ENCODE measurements at places on chromosomes 5 and 9.
A peak's percentile ranks its signal among the peaks of the same experiment; 100 is the strongest.

GRCh38 chr5:149320791-149321330 is 24.4 kb upstream of the GRPEL2 start:
- peak; percentile 87 for DNase-seq

- DNase-seq = no peak
Measured at GRCh38 chr9:15211160-15211814, 95.7 kb downstream of the TTC39B start.

DNA sequence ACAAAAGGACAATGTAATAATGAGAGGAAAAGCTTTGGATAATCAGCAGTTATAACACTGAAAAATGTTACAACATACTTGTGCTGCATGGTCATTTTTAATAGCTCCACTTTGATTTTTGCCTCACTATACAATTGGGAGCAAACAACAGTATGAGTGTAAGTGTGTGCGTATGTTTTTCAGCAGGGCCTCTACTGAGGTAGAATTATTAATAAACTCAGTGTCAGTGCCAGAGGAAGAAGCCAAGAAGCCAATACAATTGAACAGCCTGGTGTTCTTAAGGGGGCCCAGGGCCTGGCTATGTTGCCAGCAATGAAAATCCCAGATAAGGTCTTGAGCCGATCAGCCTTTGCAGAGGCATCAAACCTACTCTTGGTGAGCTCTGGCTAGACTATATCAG is 16.1 kb upstream of the RLN1 start:
- DNase-seq = no peak

DNA sequence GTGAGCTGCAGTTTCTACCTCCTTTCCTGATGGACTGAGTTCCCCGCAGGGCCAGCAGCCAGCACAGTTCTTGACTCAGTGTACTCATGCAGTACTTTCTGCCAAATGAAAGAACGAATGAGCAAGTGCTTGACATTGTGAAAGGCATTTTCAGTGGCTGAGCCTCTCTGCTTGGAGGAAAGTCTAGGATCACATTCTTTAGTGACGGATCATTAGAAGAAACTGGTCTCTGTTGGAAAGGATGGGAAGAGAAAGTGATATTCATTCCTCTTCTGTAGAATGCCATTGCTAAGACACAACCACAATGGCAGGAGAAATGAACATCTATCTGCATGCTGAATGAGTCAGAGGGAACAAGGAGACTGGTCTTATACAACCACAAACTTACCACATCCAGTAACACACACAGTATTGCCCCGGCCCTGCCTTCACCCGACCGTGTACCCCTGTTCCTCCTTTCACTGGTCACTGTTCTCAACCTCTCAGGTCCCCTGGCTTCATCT is 206.9 kb downstream of the CRB2 start:
- DNase-seq = peak; percentile 93

GRCh38 chr5:73233461-73234203 is 60.6 kb downstream of the TMEM174 start:
- no peak for DNase-seq

GRCh38 chr5:156595132-156595787 is 254.8 kb upstream of the PPP1R2B start:
- DNase-seq = no peak

DNA sequence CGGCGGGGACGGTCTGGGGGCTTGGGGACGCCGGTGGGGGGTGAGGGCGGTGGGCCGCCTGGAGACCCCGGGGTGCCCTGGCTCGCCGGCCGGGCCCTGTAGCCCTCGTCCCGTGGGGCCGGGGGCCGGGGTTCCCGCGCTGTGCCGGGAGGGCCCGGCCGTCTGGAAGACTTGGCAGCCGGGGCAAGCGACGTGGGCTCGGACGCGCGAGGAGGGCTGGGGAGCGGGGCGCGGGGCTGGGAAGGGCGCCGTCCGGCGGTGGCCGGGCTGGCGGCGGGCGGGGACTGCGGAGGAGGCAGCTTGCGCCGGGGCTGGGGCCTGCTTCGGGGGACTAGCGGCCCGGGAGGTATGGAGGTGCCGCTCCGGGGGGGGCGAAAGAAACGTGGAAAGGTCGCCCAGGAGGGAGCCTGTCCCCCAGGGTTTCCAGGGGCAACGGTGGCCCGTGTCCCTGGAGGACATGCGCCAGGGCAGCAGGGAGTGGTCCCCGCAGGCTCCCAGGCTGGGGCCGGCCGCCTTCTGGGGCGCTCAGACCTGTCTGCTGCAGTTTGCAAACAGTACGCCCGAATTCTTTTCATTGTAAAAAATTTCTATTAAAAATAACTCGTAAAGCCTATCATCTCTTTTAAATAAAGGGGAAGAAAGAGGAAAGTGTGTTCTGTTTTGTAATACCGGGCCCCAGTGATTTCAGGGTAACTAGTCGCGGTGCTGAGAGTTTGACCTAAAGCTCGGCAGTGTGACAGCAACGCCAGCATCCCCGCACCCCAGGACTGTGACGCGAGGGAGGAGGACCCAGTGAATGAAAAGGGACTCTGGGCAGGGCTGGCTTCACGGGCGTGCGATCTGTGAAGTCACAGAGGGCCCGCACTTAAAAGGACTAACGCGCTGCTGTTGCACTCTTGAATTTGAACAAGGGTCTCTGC is 752 bp upstream of the ANKH start:
- DNase-seq = no peak

- DNase-seq = peak; percentile 41
Measured at GRCh38 chr5:132268769-132269551, 11.5 kb downstream of the PDLIM4 start.

DNA sequence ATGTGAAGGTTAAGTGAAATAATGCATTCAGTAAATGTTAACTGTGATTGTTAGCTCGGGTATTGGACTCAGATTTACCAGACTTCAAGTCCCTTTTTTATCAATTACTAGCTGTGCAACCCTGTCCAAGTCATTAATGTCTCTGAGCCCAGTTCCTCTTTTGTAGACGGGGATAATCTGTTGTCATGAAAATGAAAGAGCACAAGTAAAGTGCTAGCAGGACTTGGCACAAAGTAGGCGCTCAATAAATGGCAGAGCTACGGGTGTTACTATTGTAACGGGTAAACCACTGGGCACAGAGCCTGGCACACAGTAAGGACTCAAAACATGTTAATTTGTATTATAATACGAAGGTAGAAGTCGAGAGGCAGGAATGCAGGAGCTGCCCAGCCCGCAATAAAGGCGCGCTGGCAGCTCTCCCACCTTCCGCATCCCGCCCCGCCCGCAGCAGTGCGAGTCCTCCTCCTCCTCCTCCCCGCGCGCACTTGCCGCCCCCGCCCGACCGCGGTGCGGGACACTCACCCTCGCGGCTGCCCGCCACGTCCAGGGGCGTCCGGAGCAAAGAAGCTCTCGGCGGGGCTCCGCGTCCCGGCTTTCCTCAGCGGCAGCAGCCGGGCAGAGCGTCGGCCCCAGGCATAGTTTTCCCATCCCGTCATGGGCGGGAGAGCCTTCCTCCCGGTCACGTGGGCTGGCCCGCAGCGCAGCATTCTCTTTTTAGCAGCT is at the start of gene C1QTNF2:
C1QTNF2 (minus strand) TSS at position 637 of the 723 bp plus-strand sequence. CDS start 15,615 bp downstream, outside the sequence.
- no peak for DNase-seq

DNA sequence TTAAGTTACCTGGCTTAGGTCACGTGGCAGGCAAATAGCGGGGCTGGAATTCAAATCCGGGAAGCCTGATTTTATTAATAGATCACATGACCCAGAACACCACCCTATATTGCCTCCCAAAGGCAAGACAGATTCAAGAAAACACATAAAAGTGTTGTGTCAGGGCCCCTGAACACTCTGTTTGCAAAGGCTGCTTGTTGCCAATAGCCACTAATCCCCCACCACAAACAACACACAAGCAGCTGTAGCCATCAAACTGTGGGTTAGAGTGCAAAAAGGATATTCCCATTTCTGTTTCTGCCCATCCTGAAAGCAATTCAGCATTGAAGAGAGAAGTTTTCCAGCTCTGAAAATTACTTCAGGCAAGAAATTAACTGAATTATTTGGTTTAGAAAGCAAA is 358.9 kb upstream of the RFX3 start:
- no peak for DNase-seq

DNA sequence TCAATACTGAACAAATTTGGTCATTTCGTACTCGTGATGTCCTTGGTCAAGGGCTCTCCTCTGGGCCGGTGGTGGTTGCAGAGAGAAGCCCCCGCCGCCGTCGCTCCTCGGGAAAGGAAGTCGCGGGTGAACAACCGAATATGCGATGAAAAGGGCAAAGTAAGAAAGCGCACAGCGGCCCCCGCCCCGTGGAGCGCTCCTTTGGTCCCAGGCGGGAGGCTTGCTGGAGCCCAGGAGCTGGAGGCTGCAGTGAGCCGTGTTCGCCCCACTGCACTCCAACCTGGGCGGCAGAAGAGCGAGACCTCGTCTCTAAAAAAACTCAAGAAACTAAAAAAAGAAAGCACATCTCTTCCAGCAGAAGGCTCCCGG is 108.4 kb upstream of the LARP1 start:
- no peak for DNase-seq

DNA sequence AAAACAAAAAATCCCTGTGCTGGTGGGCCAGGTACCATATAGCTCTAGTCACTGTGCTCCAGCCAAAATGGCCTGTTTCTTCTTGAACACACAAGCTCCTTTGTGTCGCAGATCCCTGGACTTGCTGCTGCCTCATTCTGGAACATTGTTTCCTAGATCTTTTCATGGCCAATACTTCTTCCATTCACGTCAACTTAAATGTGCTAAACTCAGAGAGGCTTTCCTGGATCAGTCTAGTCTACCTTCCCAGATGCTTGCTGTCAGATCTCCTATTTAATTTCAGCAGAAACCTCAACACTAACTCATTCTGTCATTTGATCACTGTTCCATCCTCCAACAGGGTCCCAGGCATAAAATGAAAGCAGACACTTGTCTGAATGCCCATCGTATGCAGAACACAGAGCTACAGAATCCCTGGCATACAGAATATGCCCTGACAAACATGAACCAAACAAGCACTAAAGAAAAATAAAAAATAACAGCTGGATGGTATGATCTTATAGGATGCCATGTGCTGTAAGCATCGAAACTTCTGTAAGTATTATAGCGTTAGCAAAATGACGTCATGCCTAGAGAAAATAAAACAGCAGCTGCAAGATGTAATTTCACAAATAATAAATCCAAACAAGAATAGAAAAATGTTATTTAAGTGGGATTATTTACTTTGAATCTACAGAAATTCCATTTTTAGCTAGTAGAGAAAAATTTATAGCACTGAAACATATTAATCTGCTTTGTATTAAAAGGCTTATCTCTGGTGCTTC is 403.7 kb upstream of the DAP start:
- no peak for DNase-seq

DNA sequence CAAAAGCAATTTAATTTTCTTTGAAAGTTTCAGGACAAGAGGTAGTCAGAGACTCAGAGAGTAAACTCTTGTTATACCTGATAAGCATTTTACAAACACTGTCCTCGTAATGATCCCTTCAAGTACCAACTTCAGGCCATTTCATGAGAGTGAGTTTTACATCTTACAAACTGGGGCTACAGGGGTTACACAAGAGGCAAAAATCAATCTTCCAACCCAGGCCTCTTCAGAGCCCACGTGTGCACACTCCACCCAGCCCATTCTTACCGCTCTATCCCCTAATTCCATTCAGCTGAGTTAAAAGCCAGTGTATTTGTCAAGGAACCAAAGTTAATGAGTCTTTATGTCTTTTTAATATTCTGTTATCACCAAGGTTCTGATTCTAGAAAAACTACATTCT is 46.5 kb downstream of the PSMB7 start:
- DNase-seq = no peak

- DNase-seq = no peak
Measured at GRCh38 chr5:177437623-177438022, 9.0 kb upstream of the PRR7 start.

DNA sequence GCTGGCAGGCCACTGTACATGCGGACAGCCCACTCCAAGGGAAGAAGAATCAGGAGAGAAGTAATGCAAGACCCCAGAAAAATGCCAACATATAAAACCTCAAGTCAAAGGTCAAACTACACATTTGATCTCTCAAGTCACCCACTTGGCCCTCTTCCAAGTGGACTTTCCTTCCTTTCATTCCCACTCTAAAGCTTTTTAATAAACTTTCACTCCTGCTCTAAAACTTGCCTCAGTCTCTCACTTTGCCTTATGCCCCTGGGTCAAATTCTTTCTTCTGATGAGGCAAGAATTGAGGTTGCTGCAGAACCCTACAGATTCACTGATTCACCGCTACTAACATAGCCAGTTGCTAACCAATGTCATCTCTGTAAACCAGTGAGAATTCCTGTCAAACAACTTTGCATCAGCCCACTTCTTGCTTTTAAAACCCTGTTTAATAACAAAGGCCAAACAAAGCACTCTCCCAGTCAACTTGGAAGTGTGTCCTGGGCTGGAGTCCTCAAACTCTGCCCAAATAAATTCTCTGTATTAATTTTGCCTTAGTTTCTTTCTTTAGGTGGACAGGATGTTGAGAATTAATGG is 6.9 kb upstream of the ATP6V1G1 start:
- DNase-seq = no peak

GRCh38 chr5:11785771-11786352 is 118.4 kb downstream of the CTNND2 start:
- DNase-seq = no peak

DNA sequence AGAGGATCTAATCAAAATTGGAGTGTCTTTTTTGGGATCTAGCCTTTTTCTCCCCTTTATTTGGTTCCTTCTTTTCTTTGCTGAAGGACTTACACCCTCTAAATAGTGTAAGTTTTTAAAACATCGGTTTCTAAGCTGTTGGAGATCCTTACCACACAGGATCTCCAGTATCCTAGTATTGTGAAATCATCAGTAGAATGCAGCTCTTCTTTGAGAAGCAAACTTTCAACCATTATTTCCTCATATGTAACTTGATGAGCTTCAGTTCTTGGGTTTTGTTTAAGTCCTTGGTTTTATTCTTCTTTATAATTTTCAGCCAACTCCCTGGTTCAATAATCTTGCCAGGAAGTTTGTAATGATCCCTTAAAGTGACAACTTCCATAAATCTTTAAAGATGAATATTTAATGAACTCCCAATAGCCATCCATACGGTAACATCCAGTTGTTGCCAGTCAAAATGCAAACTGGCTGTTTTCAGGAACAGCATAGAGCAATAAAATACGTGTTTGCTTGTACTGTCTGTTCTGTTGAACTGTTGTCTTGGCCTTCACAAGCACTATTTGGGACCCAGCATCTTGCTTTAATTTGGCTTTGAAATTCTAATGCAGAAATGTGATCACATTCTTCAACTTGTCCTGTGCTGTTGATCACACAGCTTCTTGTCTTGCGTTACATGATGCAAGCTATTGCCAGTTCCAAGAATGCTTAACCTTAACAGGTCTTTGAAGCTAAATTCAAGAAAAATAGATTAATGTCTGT is 34.8 kb upstream of the TTC23L start:
- no peak for DNase-seq

GRCh38 chr5:53929152-53929551 is 368.7 kb downstream of the NDUFS4 start:
- DNase-seq = no peak

DNA sequence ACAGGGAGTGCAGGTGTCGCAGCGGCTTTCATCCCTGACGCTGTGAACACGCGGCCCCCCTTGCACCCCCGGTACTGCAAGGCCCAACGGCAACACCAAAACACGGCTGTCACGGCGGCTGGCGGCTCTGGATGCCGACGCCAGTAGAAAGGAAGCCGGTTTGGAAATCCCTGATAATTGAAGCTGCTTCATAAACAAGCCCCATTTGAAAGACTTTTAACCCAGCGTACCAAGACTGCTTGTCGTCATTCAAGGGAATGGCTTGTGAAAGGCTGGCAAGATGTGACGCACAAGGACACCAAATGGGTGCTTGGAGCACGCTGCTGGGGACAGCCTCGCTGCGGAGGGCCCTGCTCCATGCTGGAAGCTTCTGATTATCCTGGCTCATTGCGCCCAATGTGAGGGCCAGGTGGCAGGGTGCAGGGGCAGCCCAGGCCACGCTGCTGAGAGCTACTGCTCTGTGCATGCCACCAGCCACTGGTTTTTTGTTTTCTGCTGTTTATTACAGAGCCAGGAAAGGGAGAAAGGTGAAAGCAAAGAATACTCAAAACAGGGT is 63.1 kb downstream of the GTF3C4 start:
- DNase-seq = no peak

All from AG04449 (cell line).